Gastroesophageal sphincter (tissue), 4 donors: ENCODE measurements at places on chromosomes 3 and 15. TPM values are rescaled to one million over a fixed set of nuclear protein-coding genes. Genes with fewer than 3 reads are reported as not detected.

Gene TGM5
- 0.31 TPM for total RNA-seq

Gene LSM3
- total RNA-seq: 15.6 TPM

Gene IGSF10
- 2.7 TPM for total RNA-seq

Gene MDFIC2
- total RNA-seq: not detected

Gene SOX2
- 5.1 TPM for total RNA-seq

Gene SLC6A6
- 19.8 TPM for total RNA-seq

GRCh38 chr15:89138999-89139612, 50.9 kb downstream of the ABHD2 start:
- no peak for ATAC-seq
- H3K36me3 ChIP-seq: peaks cover 20% of the 10 kb centered on the region
- H3K4me3 ChIP-seq: no peak overlapping the region
- H3K4me1 ChIP-seq: peaks cover 27% of the 10 kb centered on the region
- H3K27me3 ChIP-seq: no peaks in the 10 kb centered on the region
- peak overlapping the region; percentile 31 for H3K27ac ChIP-seq

DNA sequence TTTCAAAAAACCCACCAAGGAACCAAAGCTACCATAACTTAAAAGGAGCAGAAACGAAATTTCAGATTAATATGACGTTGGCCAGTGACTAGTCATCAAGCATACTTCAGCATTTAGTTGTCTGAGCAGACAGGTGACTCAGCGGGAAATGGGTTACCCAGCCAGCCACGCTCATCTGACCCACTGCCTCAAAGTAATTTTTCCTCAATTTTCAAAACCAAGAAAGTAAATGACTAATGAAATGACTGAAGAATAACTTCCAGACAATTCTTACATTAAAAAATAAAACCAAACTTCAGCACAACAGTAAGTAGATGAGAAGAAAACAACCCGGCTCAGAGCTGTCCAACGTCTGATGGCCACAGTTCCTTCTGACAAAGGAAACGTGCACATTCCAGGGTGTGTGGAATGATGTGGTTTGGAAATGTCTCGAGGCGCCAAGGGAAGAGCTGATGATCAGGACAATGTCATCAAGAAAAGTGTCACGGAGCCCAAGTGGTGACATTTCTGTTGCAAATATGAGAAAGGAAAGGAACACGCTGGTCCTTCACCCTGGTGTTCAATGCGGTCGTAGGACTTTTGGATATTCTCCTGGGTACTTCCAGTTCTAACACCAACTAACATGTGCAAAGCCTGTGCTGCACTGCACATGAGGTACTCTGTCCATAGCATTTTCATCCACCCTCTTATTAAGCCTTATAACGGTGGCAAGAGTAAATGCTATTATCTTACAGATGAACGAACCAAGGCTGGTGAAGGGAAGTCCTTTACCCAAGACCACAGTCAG, 79.1 kb downstream of the FOXP1 start:
- H3K27ac ChIP-seq: no peak overlapping the region
- H3K36me3 ChIP-seq: no peaks in the 10 kb centered on the region
- no peak overlapping the region for H3K4me3 ChIP-seq
- peaks cover 4% of the 10 kb centered on the region for H3K4me1 ChIP-seq

DNA sequence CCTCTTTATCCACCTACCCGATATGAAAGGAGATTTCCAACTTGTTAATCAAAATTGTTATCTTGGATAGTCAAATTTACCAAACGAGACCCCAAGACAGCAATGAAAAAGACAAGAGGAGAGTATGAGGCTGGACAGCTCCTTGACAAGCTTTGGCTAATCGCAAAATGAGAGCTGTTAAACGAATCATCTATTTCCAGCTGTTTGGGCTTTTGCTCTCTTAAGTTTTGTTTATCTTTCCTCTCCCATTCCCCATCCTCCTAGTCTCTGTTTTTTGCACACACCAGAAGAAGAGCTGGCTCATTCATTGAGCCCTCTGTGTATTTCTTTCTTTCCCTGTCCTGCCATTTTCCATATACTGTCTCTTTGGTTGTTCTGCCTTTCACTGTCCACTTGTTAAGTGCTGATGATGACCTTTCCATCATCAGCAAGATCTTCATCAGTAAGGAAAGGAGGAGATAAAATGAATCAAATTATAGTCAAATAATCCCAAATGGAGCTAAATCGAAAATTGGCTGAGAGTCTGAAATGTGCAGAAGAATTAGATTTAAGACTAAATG, 161.6 kb downstream of the SLC9A9 start:
- H3K27me3 ChIP-seq: no peaks in the 10 kb centered on the region
- H3K4me3 ChIP-seq: no peak overlapping the region
- no peak for ATAC-seq
- no peak overlapping the region for H3K27ac ChIP-seq
- H3K4me1 ChIP-seq: no peaks in the 10 kb centered on the region

- H3K27me3 ChIP-seq: no peaks in the 10 kb centered on the region
- no peak within 1 kb of the TSS for H3K27ac ChIP-seq
- ATAC-seq: peak; percentile 63
- no peak within 1 kb of the TSS for H3K4me3 ChIP-seq
- no peaks in the 10 kb centered on the region for H3K36me3 ChIP-seq
- no peaks in the 10 kb centered on the region for H3K4me1 ChIP-seq
These were observed at the start of gene CD80 for GRCh38 chr3:119559441-119559963. Gene CD80 (minus strand): TSS chr3:119559614. CDS start chr3:119557728, 1,886 bp downstream.

DNA sequence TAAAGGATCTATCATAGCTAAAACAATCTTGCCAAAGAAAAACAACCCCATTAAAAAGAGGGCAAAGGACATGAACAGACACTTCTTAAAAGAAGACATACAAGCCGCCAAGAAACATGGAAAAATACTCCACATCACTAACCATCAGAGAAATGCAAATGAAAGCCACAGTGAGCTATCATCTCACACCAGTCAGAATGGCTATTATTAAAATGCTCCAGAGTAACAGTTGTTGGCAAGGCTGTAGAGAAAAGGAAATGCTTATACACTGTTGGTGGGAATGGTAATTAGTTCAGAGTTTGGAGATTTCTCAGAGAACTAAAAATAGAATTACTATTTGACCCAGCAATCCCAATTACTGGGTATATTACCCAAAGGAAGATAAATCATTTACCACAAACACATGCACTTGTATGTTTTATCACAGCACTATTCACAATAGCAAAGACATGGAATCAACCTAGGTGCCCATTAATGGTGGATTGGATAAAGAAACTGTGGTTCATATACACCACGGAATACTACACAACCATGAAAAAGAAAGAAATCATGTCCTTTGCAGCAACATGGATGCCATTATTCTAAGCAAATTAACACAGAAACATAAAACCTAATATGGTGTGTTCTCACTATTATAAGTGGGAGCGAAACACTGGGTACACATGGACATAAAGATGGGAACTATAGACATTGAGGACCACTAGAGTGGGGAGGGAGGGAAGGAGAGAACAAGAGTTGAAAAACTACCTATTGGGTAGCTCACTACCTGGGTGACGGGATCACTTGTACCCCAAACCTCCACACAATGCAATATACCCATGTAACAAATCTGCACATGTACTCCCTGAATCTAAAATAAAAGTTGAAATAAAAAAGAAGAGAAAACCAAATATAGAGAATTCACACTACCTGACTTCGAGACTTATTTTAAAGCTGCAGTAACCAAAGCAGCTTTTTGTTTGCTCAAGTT, 32.6 kb downstream of the ITGA11 start:
- no peaks in the 10 kb centered on the region for H3K4me1 ChIP-seq
- no peaks in the 10 kb centered on the region for H3K36me3 ChIP-seq
- no peak overlapping the region for H3K27ac ChIP-seq
- no peaks in the 10 kb centered on the region for H3K27me3 ChIP-seq
- H3K4me3 ChIP-seq: no peak overlapping the region

- peak within 1 kb of the TSS; percentile 97 for H3K27ac ChIP-seq
- peak; percentile 87 for ATAC-seq
- H3K4me3 ChIP-seq: peak within 1 kb of the TSS; percentile 86
- no peaks in the 10 kb centered on the region for H3K27me3 ChIP-seq
- H3K36me3 ChIP-seq: peaks cover 6% of the 10 kb centered on the region
These were observed at the start of gene SNX33 for GRCh38 chr15:75647370-75648155. Gene SNX33 (plus strand): TSS chr15:75647912. CDS start chr15:75649103, 1,191 bp downstream.

DNA sequence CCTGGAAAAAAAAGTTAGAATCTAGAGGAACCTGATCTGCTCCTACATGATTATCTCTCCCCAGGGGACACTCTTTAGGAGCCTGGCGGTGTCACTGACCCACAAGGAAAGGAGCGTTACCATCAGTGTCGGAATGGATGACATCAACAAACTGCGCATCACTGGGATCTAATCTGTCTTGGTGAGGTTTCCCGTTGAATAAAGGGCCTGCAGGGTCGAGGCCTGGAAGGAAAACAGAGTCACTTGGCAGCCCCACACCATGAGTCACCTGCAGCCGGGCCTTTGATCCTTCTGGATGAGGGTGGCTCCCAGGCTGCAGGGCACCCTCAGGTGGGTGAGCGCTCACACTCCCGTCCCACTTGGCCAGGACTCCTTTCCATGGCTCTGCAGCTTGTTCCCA, 25.0 kb downstream of the LIPH start:
- H3K27me3 ChIP-seq: peaks cover 25% of the 10 kb centered on the region
- no peaks in the 10 kb centered on the region for H3K36me3 ChIP-seq
- ATAC-seq: no peak
- no peak overlapping the region for H3K27ac ChIP-seq

GRCh38 chr3:193832833-193833413, 239.9 kb downstream of the OPA1 start:
- H3K27ac ChIP-seq: no peak overlapping the region
- ATAC-seq: no peak
- H3K27me3 ChIP-seq: no peaks in the 10 kb centered on the region
- H3K4me3 ChIP-seq: no peak overlapping the region
- H3K4me1 ChIP-seq: no peaks in the 10 kb centered on the region

DNA sequence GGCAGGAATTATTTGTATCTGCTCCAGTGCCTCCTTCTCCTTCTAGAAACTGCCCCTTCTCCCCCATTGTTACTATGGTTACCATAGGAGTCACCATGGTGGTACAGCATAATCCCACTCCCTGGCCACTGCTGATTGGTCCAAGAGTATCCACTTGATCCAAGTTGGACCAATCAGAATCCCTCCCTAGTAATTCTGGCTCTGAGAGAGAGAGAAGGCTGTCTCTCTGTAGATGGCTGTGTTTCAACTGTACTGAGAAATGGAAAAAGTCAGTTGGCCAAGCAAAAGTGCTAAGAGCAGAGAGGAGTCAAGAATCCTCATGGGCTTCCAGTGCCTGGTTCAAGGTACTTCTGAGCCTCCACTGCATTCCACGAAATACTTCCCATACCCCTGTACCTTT, 120.6 kb upstream of the SPATA12 start:
- H3K36me3 ChIP-seq: peaks cover 4% of the 10 kb centered on the region
- ATAC-seq: no peak

- no peak for ATAC-seq
- H3K4me1 ChIP-seq: no peaks in the 10 kb centered on the region
- H3K36me3 ChIP-seq: no peaks in the 10 kb centered on the region
- peaks cover 46% of the 10 kb centered on the region for H3K27me3 ChIP-seq
These were observed 103.2 kb upstream of the BNIP2 start for GRCh38 chr15:59792359-59792758.

DNA sequence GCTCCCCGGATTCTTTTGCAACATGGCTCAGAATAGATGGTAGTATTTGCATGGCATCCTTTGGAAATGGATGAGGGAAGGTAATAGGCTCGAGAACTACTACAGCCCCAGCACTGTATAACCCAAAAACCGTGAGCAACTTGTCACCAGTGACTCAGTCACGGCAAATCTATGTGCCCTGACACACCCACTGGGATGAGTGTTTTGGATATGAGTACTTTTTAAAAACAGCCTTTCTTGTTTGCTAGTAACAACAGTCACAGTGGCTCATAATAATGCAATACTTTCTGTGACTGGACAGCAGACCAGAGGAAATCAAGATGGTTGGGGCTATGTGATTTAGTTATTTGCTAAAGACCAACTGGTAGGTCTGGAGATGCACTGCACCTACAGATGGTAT, 299.6 kb downstream of the ULK4 start:
- no peaks in the 10 kb centered on the region for H3K27me3 ChIP-seq
- no peak for ATAC-seq
- no peak overlapping the region for H3K4me3 ChIP-seq
- H3K4me1 ChIP-seq: no peaks in the 10 kb centered on the region
- H3K36me3 ChIP-seq: peaks cover 15% of the 10 kb centered on the region

GRCh38 chr3:184429786-184430185, 49.9 kb downstream of the CHRD start:
- no peak for ATAC-seq
- no peaks in the 10 kb centered on the region for H3K4me1 ChIP-seq
- no peaks in the 10 kb centered on the region for H3K36me3 ChIP-seq
- no peak overlapping the region for H3K4me3 ChIP-seq

GRCh38 chr15:71261418-71261817, 146.1 kb downstream of the THSD4 start:
- no peaks in the 10 kb centered on the region for H3K27me3 ChIP-seq
- H3K36me3 ChIP-seq: peaks cover 4% of the 10 kb centered on the region

DNA sequence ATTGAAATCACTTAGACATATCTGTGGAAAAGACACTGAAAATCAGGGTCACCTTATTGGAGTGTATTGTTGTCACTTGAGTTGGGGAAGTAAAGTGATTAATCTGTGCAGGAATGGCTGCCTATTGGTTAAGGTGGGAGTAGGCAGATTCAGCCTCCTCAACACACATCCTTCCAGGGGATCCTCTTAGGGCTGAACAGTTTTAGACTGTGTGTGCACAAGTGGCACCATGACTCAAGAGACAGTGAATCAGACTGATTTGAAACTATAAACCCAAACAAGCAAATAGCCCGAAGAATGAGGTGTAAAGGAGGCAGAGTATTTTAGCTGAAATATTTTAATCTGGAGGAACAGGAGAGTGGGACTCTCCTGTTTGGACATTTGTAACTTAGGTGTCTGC, 4.9 kb downstream of the ABHD17C start:
- no peak overlapping the region for H3K27ac ChIP-seq
- peaks cover 12% of the 10 kb centered on the region for H3K4me1 ChIP-seq
- ATAC-seq: no peak
- H3K27me3 ChIP-seq: no peaks in the 10 kb centered on the region
- no peaks in the 10 kb centered on the region for H3K36me3 ChIP-seq
- H3K4me3 ChIP-seq: no peak overlapping the region

DNA sequence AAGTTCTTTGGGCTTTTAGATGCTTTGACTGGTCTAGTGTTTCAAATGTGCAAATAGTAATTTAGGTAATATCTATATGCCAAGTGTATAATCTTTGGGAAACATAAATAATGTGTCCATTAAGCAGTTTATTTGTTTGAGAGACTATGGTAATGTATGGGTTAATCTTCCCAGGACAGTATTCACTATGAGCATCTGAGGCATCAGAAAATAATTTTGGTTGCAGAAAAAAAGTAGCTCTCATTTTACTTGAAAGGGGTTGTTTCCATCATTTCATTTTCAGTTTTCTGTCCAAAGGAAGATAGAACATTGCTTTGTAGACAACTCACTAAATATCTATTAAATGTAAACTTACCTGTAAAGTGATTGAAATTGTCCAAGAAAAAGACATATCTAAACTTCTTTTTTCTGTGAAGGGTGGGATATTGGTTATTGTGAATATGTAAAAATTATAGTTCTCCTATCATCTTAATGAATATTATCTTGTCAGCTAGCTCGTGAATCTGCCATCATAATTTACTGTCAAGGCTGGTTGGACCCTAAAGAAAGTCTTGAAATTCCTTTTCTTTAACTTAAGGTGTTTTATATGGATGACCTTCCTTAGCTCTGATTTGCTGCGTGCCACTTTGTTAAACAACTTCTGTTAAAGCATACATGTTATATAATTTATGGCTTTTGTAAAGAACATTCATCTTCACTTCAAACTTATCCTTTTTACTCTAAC, 108.8 kb downstream of the EPHA3 start:
- H3K27me3 ChIP-seq: no peaks in the 10 kb centered on the region
- no peak for ATAC-seq
- peaks cover 16% of the 10 kb centered on the region for H3K4me1 ChIP-seq
- no peak overlapping the region for H3K27ac ChIP-seq
- no peaks in the 10 kb centered on the region for H3K36me3 ChIP-seq

- no peaks in the 10 kb centered on the region for H3K4me1 ChIP-seq
- no peak for ATAC-seq
- H3K4me3 ChIP-seq: no peak overlapping the region
- no peak overlapping the region for H3K27ac ChIP-seq
- H3K36me3 ChIP-seq: no peaks in the 10 kb centered on the region
- no peaks in the 10 kb centered on the region for H3K27me3 ChIP-seq
These were observed 218.9 kb upstream of the SETMAR start for GRCh38 chr3:4084271-4084670.
